ENCODE measurements at places on chromosomes 6 and 20.

- DNase-seq = no peak
These were observed 207.8 kb downstream of the TTLL2 start for GRCh38 chr6:167532410-167533288.

DNA sequence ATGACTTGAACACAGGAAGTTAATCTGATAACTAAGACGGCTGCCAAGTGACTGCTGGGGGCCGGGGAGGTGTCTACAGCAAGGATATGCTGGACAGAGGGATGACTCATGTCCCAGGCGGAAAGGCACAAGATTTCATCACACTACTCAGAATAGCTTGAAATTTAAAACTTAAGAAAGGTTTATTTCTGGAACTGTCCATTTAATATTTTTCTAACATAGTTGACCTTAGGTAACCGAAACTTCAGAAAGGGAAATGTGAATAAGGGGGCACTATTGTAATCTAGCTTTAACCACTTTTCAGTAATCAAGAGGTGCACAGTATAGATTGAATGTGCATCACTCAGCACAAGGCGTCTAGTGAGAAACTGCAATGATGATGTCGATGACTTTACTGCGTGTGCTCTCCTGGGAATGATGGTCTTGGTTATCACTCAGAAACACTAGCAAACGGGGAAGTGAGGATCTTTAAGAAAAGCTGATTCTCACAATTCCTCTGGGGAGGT, 171.5 kb downstream of the QKI start:
- no peak for DNase-seq

GRCh38 chr6:147061252-147061651, 143.0 kb upstream of the STXBP5 start:
- DNase-seq = no peak

DNA sequence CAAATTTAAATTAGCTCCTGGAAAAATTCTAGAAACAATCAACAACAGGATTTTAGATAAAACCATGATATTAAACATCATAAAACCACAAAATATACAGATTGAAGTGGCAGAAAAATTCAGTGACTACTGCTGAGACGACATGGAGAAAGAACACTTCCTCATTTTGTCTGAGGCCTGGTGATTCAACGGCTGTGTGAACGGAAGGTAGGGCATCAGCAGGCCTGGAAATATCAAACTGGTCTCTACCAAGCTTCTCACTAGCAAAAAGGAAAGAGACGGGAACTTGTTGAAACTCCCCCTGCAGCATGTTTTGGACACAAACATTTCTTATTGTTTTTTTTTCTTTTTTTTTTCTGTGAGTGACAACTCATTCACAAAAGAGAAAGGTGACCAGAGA, 58.0 kb upstream of the AHI1 start:
- no peak for DNase-seq

DNA sequence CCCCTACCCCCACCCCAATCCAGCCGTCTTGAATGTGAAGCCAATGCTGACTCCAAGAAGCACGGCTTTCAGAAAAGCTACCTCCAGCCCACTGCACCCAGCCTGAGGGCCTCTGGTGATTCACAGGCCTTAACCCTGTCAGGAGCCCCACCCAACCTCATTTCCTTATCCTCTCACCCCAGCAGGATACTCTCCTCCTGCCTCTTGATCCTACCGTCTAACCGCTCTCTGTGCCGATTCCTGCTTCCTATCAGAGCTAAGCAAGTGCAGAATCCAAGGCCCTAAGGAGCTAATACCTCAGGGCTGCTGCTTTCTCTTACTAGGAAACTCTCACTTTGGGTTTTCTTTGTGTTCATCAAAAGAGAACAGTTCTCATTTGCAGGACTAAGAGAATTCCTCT, 47.2 kb downstream of the TRERF1 start:
- DNase-seq = peak; percentile 26

DNA sequence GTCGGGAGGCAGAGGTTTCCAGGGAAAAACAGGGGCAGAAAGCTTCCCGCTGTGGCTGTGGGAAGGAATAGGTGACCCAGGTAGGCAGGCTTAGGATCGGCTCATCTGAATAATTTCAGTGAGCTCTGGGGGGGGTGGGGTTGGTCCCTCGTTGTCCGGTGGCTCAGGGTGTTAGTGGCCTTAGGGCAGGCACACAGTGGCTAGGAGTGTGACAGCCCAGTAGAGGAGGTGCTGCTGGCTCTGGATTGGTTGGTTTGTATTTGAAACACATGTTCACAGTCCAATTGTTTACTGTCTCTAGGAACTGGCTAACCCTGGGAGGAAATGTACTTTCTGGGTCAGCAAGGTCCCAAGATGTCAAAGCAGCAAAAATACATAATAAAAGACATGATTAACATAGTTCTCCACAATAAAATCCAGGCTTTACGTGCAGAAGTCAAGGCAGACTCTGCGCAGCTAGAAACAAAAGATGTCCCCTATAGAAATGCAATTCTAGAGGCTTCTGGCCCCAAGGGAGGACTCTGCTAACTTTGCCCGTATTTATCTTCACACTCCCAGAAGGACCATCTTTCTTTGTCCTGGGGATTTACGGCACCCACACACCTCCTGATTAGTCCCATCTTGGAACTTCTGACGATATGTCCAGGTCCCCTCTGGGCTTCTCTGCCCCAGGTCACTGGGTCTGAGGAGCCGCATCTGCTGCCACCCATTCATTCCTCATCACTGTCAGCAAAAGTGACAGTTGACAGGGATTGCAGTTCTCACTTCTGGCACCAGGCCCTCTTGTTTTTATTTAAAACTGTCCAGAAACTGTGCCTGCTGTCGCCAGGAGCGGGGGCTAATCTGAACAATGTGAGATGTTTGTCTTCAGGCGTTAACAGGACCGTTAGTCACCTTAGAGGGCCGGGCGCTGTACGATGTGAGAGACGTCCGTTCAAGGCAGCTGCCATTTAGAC, 18.7 kb downstream of the MOCS3 start:
- DNase-seq = no peak

GRCh38 chr6:30491991-30492952, 3.0 kb downstream of the HLA-E start:
- DNase-seq = no peak

GRCh38 chr6:153334121-153334520, 203.0 kb upstream of the RGS17 start:
- no peak for DNase-seq

- DNase-seq = no peak
These were observed 106.5 kb downstream of the AIG1 start for GRCh38 chr6:143167224-143167623.

DNA sequence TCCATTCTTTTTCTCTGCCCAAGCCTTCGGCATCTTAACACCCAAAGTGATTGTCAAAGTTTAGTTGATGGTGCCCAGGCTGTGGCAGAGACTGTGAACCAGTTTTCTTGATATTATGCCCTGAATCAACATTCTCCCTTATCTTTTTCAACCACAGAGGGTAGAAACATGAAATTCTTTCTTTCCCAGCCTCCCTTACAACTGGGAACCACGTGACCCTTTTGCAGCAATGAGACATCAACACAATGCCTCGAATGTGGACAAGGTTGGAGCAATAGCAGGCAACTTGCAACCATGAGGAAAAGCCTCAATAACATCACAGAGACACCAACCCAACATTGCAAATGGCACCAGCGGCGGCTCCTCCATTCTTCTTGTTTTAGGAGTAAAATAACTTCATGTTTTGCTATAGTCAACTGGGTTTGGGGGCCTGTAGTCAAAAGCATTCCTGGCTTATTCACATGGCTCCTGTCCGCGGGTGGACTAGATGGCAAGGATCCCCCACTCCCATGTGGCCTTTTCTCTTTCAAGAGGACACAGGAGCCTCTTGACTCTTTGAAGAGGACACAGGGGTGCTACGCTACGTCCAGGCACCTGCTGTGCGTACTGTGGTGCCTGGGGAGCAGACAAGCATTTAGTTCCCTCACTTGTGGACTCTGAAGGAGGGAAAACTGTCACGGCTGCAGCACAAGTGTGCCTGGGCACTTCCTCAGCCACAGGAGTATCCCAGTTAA, 90.5 kb downstream of the NOL4L start:
- DNase-seq = no peak

- DNase-seq = no peak
These were observed 16.8 kb downstream of the SFT2D1 start for GRCh38 chr6:166325383-166326042.

- DNase-seq = no peak
These were observed 17.2 kb downstream of the SRPK1 start for GRCh38 chr6:35903679-35904078.

DNA sequence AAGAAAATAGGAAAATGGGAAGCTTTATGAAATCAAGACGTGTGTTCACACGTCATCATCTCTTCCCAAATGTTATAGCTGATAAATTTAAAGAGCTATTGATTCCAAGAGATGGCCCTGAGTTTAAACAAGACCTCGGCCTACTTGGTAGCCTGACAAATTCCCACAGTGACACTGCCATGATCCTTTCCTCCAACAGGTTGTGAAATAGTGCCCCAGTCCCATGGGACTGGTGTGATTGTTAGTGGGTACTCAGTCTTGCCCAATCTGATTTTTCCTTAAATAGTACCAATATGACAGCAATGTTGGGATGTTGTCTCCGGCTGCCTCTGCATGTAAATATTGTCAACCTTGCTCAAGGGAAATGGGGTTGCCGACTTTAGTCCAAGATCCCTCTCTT, 34.5 kb downstream of the RIOK1 start:
- DNase-seq = no peak

- no peak for DNase-seq
These were observed 35.1 kb upstream of the KCNG1 start for GRCh38 chr20:51058017-51058416.

DNA sequence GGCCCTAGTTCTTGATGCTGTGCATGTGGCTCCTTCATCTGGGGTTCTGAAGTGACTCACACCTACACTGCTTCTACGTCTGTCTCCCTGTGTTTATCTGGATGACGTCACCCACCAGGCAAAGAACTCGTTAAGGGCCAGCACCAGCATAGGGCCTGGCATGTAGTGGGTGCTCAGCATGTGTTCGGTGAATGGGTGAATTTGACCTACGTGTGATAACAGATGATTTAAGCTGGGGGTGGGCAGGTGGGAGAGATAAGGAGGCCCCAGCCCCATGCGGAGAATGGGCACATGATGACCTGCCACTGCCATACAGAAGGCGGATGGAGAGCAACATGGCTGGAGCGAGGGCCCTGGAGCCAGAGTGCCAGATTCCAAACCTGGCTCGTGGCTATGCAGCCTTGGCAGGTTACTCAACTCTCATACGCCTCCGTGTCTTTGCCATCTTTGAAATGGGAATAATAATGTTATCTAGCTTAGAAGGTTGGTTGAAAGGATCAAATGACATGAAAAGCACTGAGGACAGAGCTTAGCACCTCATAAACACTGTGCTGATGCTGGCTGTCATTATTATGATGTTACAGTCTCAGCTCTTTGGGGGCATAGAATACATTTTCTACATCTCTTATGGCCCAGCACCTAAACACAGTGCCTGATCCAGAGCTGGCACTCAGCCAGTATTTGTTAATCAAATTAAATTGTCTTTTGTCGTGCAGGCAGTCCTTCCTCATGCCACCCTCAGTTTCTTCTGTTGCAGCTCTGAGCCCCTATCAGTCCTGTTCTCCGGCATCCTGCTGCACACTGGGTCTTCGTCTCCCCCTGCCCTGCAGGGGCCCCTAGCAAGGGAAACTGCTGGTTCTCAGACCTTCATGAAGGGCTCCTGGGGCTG, 39.6 kb downstream of the VEGFA start:
- no peak for DNase-seq

- no peak for DNase-seq
These were observed 17.8 kb downstream of the AAR2 start for GRCh38 chr20:36254076-36254475.

DNA sequence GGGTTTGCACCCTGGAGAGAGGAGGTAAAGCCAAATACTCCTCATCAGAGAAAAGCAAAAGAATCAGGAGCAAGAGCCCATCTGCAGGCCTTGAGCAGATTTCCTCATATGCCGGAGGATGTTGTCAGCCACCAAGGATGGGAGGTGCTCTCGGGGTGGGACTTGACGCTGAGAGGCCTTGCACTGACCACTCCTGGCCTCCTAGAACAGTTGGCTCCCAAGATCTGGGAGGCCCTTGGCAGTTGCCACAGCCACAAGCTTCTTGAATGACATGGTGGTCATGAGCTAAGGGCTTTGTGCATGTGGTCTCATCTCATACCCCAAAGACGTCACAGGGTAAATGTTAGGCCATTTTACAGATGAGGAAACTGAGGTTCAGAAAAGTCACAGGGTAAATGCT, 75.2 kb upstream of the PMEPA1 start:
- no peak for DNase-seq

- DNase-seq = no peak
These were observed 2.1 kb upstream of the ZBTB2 start for GRCh38 chr6:151393410-151393809.

DNA sequence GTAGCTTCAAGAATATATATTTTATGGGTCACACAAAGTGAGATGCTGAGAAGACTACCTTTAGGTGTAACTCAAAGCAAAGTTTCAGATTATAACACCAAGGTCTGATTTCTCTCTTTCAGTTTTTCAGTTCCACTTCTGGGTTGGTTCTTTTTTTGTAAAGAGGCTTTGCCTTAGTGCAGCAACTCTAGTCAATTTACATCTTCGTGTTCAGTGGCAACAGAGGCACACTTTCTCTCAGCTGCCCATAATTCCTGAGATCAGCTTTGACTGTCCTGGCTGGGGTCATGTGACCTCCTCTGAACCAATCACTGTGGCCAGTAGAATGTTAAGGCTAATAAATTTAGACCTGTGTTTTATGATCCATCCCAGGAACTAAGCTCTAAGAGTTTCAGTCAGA, 120.2 kb downstream of the TINAG start:
- no peak for DNase-seq

- no peak for DNase-seq
These were observed 698 bp downstream of the FAM210B start for GRCh38 chr20:56359212-56360132.

DNA sequence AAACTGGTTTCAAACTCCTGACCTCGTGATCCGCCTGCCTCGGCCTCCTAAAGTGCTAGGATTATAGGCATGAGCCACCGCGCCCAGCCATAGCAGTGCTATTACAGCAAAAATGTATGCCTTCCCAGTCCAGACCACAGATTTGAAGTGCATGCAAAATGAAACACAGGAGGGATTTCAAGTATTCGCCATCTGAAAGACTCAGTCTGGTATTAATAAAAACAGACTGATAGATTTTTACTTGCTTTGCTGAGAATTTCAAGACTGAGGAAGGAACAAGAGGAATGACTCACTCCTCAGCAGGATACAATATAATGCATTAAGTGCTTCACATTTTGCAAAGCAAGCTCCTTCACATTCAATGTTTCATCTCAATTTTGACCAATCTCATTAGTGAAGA, 134.9 kb downstream of the TMEM200A start:
- no peak for DNase-seq

DNA sequence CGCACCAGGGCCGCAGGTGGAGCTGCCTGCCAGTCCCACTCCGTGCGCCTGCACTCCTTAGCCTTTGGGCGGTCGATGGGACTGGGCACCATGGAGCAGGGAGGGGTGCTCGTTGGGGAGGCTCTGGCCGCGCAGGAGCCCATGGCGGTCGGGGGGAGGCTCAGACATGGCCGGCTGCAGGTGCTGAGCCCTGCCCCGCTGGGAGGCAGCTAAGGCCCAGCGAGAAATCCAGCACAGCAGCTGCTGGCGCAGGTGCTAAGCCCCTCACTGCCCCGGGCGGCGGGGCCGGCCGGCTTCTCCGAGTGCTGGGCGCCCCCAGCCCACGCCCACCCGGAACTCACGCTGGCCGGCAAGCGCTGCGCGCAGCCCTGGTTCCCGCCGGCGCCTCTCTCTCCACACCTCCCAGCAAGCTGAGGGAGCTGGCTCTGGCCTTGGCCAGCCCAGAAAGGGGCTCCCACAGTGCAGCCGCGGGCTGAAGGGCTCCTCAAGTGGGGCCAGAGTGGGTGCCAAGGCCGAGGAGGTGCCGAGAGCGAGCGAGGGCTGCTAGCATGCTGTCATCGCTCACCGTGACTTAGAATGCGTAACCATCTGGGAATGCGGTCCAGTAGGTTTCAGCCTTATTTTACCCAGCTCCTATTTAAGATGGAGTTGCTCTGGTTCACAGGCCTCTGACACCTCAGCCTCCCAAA, 77.3 kb downstream of the C6orf52 start:
- no peak for DNase-seq

Data from stimulated activated CD4-positive, alpha-beta T cell treated with anti-CD3 and anti-CD28 coated beads, Interleukin-12 subunit alpha, Interleukin-12 subunit beta, amount 100 ng/mL, for 24 hours (primary cell).